ENCODE measurements at places on chromosomes 6 and 20. TPM values are rescaled to one million over a fixed set of nuclear protein-coding genes. Genes with fewer than 3 reads are reported as not detected.

Gene POU3F2
- total RNA-seq: 0.25 TPM

Gene CPNE5
- total RNA-seq: not detected

Gene OTOR
- not detected for total RNA-seq

Gene BCAS1
- total RNA-seq: 0.23 TPM

Gene MLN
- total RNA-seq: not detected

Gene NDUFAF4
- total RNA-seq: 49.4 TPM

Gene CTAGE9
- not detected for total RNA-seq

- H3K27me3 ChIP-seq: no peaks in the 10 kb centered on the region
- H3K27ac ChIP-seq: no peak overlapping the region
- DNase-seq: no peak
- H3K4me1 ChIP-seq: no peaks in the 10 kb centered on the region
- H3K4me3 ChIP-seq: no peak overlapping the region
Measured at GRCh38 chr20:17849901-17850683, 118.5 kb downstream of the SNX5 start.

GRCh38 chr20:47929368-47930115 is 144.3 kb upstream of the SULF2 start:
- no peaks in the 10 kb centered on the region for H3K36me3 ChIP-seq
- DNase-seq: peak; percentile 95
- H3K27me3 ChIP-seq: no peaks in the 10 kb centered on the region
- peaks cover 22% of the 10 kb centered on the region for H3K4me1 ChIP-seq
- H3K27ac ChIP-seq: peak overlapping the region; percentile 84
- H3K4me3 ChIP-seq: no peak overlapping the region

GRCh38 chr20:4814696-4815252 is 93.1 kb downstream of the PRND start:
- H3K4me1 ChIP-seq: no peaks in the 10 kb centered on the region
- no peak overlapping the region for H3K27ac ChIP-seq
- DNase-seq: no peak
- H3K4me3 ChIP-seq: no peak overlapping the region
- H3K27me3 ChIP-seq: no peaks in the 10 kb centered on the region
- no peaks in the 10 kb centered on the region for H3K36me3 ChIP-seq

GRCh38 chr6:21219241-21219640 is 374.3 kb upstream of the SOX4 start:
- H3K4me1 ChIP-seq: no peaks in the 10 kb centered on the region
- no peak overlapping the region for H3K4me3 ChIP-seq
- H3K27ac ChIP-seq: no peak overlapping the region
- no peak for DNase-seq

DNA sequence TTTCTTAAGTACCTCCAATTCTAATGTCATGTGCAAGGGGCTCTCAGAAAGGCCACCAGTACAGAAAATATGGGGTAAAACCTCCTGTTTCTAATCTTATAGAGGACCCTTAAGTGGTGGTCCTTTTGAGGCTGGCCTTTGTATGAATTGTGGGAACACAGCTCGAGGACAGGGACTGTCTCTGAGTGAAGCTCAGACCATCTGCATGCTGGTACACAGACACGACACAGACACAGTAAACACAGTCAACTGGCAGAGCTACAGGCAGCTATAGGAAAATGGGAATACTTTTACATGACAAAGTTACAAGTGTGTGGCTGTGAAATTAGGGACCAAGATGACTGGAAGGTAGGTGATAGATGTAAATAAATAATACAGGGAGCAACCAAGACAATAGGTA is 143.9 kb upstream of the PREP start:
- DNase-seq: no peak
- H3K36me3 ChIP-seq: no peaks in the 10 kb centered on the region
- H3K27me3 ChIP-seq: 0 out of 2 replicates have a peak, but pooled peaks cover 3% of the 10 kb centered on the region
- no peak overlapping the region for H3K4me3 ChIP-seq
- H3K4me1 ChIP-seq: no peaks in the 10 kb centered on the region
- no peak overlapping the region for H3K27ac ChIP-seq

DNA sequence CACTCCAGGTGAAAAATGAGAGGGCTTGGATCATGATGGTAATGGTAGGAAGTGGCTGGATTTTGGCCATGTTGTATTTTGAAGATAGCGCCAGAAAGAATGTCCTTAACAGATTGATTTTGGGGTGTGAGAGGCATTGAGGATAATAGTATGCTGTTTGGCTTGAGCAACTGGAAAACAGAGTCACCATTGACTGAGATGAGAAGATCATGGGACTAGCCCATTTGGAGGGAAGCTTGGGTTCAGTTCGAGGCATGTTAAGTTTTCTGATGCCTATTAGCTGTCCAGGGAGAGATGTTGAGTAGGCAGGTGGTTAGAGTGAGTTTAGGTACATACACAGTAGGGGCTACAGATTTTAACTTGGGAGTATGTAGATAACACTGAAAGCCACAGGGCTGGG is 23.3 kb downstream of the PLCG1 start:
- DNase-seq: no peak
- H3K27ac ChIP-seq: no peak overlapping the region
- no peak overlapping the region for H3K4me3 ChIP-seq
- H3K36me3 ChIP-seq: peaks cover 58% of the 10 kb centered on the region
- H3K4me1 ChIP-seq: no peaks in the 10 kb centered on the region

GRCh38 chr6:108958900-108959770 is 110.9 kb downstream of the ARMC2 start:
- no peaks in the 10 kb centered on the region for H3K36me3 ChIP-seq
- no peak overlapping the region for H3K27ac ChIP-seq
- no peak for DNase-seq
- H3K4me1 ChIP-seq: no peaks in the 10 kb centered on the region

DNA sequence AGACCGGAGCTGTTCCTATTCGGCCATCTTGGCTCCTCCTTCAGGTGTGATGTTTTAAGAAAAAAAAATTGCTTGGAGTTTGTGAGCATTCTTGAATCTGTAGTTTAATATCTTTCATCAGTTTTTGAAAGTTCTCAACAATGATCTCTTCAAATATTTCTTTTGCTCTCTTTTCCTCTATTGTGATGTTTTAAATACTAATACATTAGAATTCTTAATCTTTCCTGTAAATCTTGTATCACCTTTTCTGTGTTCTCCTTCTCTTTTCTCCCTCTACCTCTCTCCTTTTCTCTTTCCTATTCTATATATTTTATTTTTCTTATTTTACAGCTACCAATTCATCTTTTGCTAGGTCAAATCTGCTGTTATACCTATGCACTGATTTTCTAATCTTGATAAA is 212.3 kb downstream of the RPS12 start:
- no peaks in the 10 kb centered on the region for H3K4me1 ChIP-seq
- no peak for DNase-seq
- H3K36me3 ChIP-seq: no peaks in the 10 kb centered on the region
- no peaks in the 10 kb centered on the region for H3K27me3 ChIP-seq
- H3K27ac ChIP-seq: no peak overlapping the region

- no peak overlapping the region for H3K27ac ChIP-seq
- no peaks in the 10 kb centered on the region for H3K27me3 ChIP-seq
- peaks cover 42% of the 10 kb centered on the region for H3K4me1 ChIP-seq
- H3K36me3 ChIP-seq: no peaks in the 10 kb centered on the region
Measured at GRCh38 chr6:44702292-44702691, 314.8 kb downstream of the CDC5L start.

GRCh38 chr6:24440897-24441598 is 38.3 kb downstream of the MRS2 start:
- H3K36me3 ChIP-seq: no peaks in the 10 kb centered on the region
- no peaks in the 10 kb centered on the region for H3K27me3 ChIP-seq
- no peak for DNase-seq
- H3K27ac ChIP-seq: no peak overlapping the region
- no peak overlapping the region for H3K4me3 ChIP-seq

DNA sequence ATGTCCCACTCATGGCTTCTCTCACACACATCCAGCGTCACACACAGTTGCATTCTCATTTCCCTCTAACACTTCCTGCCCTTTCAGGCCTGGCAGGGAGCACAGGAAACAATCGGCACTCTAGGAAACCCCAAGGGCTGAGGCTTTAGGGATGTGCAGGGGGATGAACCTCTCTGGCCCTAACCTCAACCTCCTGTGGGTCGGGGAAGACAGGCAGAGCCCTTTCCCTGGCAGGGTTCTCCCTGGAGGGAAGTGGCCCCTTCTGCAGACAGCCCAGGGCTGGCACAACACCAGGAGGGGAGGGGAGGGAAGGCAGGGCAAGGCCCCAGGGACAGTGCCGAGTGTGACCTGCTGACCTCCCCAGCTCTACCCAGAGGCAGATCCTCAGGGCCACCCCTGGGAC is 2.7 kb downstream of the TEAD3 start:
- no peak for DNase-seq
- H3K4me3 ChIP-seq: no peak overlapping the region
- H3K27me3 ChIP-seq: no peaks in the 10 kb centered on the region
- no peaks in the 10 kb centered on the region for H3K36me3 ChIP-seq
- peaks cover 36% of the 10 kb centered on the region for H3K4me1 ChIP-seq

- no peaks in the 10 kb centered on the region for H3K36me3 ChIP-seq
- no peak for DNase-seq
- H3K27ac ChIP-seq: no peak overlapping the region
- no peaks in the 10 kb centered on the region for H3K27me3 ChIP-seq
- H3K4me1 ChIP-seq: peaks cover 11% of the 10 kb centered on the region
Measured at GRCh38 chr6:9248133-9248532, 812.8 kb upstream of the SLC35B3 start.

GRCh38 chr6:91105532-91105931 is 518.7 kb upstream of the MAP3K7 start:
- no peaks in the 10 kb centered on the region for H3K4me1 ChIP-seq
- no peaks in the 10 kb centered on the region for H3K36me3 ChIP-seq
- H3K27ac ChIP-seq: no peak overlapping the region
- no peaks in the 10 kb centered on the region for H3K27me3 ChIP-seq
- no peak for DNase-seq
- H3K4me3 ChIP-seq: no peak overlapping the region

- H3K4me3 ChIP-seq: no peak overlapping the region
- no peaks in the 10 kb centered on the region for H3K27me3 ChIP-seq
- H3K27ac ChIP-seq: no peak overlapping the region
- no peaks in the 10 kb centered on the region for H3K4me1 ChIP-seq
- DNase-seq: no peak
Measured at GRCh38 chr6:134720353-134721059, 229.4 kb downstream of the ALDH8A1 start.

- H3K4me1 ChIP-seq: peaks cover 10% of the 10 kb centered on the region
- H3K36me3 ChIP-seq: no peaks in the 10 kb centered on the region
- H3K27ac ChIP-seq: no peak overlapping the region
- H3K4me3 ChIP-seq: no peak overlapping the region
Measured at GRCh38 chr6:53327017-53327395, 21.7 kb downstream of the ELOVL5 start.

DNA sequence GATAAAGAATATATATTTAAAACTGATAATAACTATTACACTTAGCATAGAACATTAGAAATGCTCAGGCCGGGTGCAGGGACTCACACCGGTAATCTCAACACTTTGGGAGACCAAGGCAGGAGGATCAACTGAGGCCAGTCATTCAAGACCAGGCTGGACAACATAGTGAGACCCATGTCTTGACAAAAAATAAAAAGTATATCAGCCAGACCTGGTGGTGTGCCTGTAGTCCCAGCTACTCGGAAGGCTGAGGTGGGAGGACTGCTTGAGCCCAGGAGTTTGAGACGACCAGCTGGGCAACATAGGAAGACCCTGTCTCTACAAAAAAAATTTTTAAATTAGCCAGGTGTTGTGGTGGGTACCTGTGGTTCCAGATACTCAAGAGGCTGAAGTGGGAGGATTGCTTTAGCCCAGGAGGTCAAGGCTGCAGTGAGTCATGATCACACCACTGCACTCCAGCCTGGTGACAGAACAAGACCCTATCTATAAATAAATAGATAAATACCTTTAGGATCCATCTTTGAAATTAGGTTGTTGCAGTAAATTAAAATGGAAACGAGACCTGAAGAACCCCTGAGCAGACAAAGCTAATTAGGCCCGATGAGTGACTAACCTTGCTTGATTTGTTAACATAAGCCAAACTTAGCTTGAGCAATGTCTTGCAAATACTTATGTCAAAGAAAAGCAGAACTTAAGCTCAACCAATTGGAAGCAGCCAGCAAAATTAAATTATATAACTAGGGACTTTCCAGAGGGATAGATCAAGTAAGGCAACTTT is 75.8 kb upstream of the E2F3 start:
- DNase-seq: no peak
- no peaks in the 10 kb centered on the region for H3K36me3 ChIP-seq
- H3K27me3 ChIP-seq: no peaks in the 10 kb centered on the region
- no peak overlapping the region for H3K27ac ChIP-seq
- no peak overlapping the region for H3K4me3 ChIP-seq

- H3K27ac ChIP-seq: no peak overlapping the region
- no peaks in the 10 kb centered on the region for H3K4me1 ChIP-seq
- no peak for DNase-seq
- H3K27me3 ChIP-seq: peaks cover 6% of the 10 kb centered on the region
- no peak overlapping the region for H3K4me3 ChIP-seq
Measured at GRCh38 chr6:170127151-170127550, 163.7 kb downstream of the DLL1 start.

- DNase-seq: no peak
- H3K27ac ChIP-seq: no peak overlapping the region
- no peak overlapping the region for H3K4me3 ChIP-seq
- H3K27me3 ChIP-seq: no peaks in the 10 kb centered on the region
- peaks cover 24% of the 10 kb centered on the region for H3K36me3 ChIP-seq
Measured at GRCh38 chr6:4030669-4031068, 48.3 kb downstream of the FAM217A start.

DNA sequence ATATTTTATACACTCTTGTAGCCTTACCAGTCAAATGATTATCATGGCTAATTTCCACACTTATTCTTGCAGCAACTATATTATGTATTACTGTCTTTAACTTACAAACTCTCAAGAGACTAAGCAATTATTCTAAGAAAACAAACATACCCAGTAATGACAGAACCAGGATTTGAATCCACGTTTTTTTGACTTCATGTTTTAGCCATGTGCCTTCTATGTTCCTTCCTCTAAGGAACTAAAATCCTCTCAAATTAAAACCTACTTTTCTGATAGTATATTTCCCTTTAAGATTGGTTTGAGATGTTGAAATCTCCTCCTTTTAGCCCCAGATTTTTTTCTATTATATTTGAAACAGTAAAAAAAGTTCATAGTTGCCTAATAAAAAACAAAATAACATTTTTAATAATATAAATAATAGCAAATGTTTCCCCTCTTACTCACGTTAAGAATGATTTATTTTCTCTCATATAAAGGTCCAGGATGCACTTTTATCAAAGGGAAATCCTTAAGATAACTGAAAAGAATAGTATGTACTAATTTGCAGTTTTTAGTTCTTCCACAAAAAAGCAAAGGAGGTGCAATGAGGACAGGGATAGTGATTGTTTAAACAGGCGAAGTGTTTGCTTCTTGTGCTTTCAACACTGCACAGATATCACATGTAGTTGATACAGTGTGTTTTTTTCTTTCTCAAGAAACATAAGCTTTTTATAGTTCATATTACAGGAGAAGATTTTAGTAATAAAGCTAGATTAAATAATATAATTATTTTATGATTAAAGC is 54.0 kb downstream of the VTA1 start:
- DNase-seq: no peak
- H3K4me3 ChIP-seq: no peak overlapping the region
- no peaks in the 10 kb centered on the region for H3K27me3 ChIP-seq
- no peak overlapping the region for H3K27ac ChIP-seq
- H3K4me1 ChIP-seq: no peaks in the 10 kb centered on the region
- peaks cover 34% of the 10 kb centered on the region for H3K36me3 ChIP-seq

- no peaks in the 10 kb centered on the region for H3K36me3 ChIP-seq
- H3K4me1 ChIP-seq: no peaks in the 10 kb centered on the region
- peak; percentile 57 for DNase-seq
- no peaks in the 10 kb centered on the region for H3K27me3 ChIP-seq
- H3K27ac ChIP-seq: no peak overlapping the region
- H3K4me3 ChIP-seq: no peak overlapping the region
Measured at GRCh38 chr6:50720623-50721022, 7.3 kb downstream of the TFAP2D start.

- DNase-seq: peak; percentile 44
- peak overlapping the region; percentile 97 for H3K4me3 ChIP-seq
- H3K27ac ChIP-seq: peak overlapping the region; percentile 48
- H3K36me3 ChIP-seq: no peaks in the 10 kb centered on the region
- H3K4me1 ChIP-seq: no peaks in the 10 kb centered on the region
- H3K27me3 ChIP-seq: no peaks in the 10 kb centered on the region
Measured at GRCh38 chr6:130019326-130020072, 1.1 kb downstream of the L3MBTL3 start.
